ENCODE measurements at places on chromosomes 5 and 9.

- DNase-seq, result no peak
Measured at GRCh38 chr9:91186632-91187108, 175.0 kb downstream of the AUH start.

- no peak for DNase-seq
Measured at GRCh38 chr9:116287721-116288120, 134.1 kb downstream of the PAPPA start.

DNA sequence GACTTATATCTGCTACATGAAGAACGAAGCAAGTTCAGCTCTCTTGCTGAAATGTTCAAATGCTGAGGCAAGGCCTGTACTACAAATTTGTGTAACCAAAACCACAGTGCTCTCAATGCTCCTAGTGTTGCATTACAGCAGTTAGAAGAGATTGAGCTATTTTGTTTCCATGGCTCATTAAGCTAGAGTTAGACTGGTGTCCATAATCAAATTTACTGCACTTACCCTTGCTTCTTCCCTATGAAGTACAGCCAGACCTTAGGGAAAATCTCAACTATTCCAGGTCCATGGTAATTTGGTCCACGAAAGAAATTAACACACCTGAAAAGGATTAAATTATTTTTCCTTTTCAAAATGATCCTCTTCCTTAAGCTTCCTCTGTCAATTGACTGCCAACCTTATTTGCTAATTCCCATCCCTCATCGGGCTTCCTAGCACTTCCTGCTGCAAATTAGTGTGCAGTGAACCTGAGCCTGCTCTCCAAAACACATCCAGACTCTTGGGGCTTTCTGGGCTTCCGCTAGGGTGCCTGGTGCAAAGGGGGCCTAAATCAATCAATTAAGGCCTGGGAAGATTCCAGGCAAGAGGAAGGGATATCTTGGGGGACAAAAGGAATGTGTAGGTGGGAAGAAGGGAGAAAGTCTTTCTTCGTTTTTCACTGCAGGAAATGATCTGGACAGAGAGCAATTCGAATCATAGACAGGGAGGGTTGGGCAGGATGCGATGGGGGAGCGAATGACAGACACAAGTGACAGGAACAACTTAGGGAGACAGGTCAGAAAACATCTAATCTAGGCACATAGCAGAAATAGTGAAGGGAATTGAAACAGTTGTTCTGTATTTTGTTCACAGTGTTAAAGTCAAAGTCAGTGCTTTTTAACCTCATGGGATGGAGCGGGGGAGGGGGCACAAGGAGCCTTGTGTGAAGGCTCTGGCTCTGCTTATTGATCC, 542.4 kb downstream of the RAB3C start:
- DNase-seq, result no peak

DNA sequence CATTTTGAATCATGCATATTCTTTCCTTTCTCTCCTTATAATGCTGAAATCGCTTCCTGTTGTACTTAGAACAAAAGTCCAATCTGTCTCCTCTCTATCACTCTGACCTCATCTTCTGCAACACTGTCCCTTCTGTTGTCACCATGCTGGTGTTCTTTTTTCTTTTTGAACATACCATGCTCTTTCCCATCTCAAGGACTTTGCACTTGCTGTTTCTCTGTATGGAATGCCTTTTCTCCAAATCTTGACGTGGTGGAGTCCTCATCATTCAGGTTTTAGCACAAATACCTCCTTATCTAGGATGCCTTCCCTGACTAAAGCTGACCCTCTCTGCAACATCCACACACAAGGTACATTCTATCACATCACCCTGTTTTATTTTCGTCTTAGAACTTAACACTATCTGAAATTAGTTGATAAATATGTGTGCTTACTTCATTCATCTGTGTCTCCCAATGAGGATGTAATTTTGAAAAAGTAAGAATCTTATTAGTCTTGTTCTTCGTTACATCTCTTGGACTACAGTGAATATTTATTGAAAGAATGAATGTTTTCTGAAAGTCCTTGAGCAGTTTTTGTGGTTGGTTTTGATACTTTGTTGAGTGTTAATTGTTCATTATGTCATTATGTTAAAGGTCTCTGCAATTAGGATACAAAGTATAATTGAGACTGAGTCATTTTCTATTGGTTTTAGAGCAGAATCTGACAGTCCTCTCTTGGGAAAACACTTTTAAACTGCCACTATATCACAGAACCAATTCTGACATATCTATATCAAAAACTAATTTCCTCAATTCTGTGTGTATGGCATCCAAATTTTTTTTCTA, 145.3 kb upstream of the RASA1 start:
- DNase-seq, result no peak

- DNase-seq, result no peak
Measured at GRCh38 chr5:112006721-112007120, 249.7 kb upstream of the NREP start.

DNA sequence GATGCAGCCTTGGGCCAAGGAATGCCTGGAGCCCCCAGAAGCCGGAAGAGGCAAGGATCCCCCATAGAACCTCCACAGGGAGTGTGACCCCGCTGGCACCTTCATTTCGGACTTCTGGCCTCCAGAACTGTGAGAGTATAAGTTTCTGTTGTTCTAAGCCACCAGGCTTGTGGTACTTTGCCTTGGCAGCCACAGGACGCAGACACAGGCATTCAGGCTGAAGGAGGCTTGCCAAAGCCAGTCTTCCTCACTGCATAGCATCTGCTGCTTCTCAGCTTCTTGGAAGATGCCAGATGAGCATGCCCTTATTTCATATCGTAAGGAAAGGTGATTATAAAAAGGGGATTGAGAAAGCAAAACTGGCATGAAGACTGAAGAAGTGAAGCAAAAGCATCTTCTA, 61.1 kb upstream of the TAS2R1 start:
- DNase-seq, result no peak

DNA sequence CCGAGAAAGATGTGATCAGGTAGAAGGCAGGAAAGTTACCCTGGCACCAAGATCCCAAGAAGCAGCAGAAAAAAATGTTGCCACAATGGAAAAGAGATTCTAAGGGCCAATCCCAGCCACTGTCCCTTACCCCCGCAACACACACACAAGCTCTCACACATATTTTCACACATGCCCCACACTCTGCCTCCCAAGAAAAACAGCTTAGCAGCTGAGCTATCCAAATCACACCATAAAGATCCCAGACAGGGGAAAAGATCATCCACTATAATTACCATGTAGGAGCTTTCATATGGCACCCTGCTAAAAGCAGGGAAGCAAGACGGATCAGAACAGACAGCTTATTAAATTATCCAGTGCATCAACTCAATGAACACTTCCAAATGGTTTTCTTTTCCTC, 143.4 kb downstream of the FAM114A2 start:
- DNase-seq, result no peak

DNA sequence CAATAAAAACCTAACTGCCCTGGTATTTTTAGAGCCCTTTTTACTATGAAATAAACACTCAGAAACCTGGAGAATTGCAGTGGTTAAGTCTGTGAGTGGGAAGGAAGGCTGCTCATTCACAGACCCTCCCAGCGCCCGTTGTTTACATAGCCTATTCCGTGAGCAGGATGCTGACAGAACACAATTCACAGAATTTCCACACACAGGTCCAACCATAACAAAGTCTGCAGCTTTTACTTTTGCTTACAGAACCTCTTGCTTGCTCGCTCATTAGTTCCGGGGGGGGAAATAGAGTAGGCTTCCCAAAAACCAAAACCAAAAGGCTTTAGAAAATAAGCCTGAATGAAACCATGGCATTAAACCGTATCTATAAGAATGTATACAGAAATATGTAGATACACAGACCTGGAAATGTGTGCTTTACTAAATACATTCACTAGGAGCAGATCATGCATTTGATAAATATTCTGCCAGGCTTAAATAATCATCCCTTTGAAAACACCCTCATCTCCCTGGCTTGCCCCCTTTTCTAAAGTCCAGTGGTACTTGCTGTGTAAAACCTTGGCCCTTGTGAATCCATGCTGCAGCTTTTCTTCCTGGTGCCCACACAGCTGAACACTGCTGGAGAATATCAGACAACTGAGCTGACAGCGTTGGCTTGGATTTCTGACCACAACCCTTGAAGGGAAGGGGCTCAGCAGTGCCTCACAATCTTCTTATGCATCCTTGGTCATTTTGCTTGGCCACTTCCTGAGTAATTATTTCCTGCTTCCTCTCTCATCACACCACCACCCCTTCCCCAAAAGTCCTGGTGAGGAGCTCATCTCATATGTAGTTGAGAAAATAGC, 128.0 kb downstream of the FANCC start:
- DNase-seq, result no peak

DNA sequence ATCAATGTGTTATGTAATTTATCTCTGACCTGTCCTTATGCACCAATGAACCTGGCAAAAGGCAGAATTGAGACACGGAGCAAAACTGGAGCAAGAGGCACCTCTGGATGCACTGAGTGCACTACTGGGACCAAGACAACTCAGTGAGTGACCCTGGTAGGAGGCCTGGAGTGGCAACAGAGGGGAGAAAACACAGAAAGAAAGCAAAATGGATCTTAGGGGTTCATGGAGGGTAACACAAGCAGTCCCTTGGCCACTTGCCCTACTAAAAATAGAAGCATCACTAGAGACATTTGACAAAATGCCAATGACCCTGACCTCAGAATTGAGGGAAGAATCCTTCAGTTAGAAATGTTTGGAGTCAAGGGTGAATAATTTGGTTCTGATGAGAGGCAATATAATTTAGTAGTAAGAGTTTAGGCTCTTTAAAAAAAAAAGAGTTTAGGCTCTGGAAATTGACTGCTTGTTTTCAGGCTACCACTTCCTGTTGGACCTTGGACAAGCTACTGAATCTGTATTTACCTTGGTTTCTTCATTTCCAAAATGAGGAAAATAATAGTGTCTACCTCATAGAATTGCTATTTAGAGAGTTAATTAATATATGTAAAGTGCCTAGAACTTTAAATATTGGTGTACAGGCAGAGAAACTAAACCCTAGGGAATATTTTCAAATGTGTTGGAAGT, 234.9 kb upstream of the TARS1 start:
- DNase-seq, result no peak

DNA sequence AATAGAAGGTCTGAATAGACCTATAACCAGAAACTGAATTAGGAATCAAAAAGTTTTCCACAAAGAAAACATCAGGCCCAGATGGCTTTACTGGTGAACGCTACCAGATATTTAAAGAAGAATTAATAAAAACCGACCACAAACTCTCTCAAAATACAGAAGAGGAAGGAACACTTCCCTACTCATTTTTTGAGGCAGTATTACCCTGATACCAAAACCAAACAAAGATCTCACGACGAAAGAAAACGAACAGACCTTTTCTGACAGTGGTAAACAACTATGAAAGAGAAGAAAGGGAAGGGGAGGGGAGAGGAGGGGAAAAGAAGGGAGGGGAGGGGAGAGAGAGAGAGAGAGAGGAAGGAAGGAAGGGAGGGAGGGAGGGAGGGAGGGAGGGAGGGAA, 13.5 kb downstream of the B4GALT1 start:
- no peak for DNase-seq

- no peak for DNase-seq
Measured at GRCh38 chr9:91757782-91758181, 192.2 kb downstream of the ROR2 start.

GRCh38 chr9:96376891-96377874, 6.3 kb downstream of the SLC35D2 start:
- no peak for DNase-seq

- peak; percentile 79 for DNase-seq
Measured at GRCh38 chr9:93064392-93065134, 6.1 kb downstream of the SUSD3 start.

- no peak for DNase-seq
Measured at GRCh38 chr5:59769832-59770231, 123.7 kb downstream of the PDE4D start.

DNA sequence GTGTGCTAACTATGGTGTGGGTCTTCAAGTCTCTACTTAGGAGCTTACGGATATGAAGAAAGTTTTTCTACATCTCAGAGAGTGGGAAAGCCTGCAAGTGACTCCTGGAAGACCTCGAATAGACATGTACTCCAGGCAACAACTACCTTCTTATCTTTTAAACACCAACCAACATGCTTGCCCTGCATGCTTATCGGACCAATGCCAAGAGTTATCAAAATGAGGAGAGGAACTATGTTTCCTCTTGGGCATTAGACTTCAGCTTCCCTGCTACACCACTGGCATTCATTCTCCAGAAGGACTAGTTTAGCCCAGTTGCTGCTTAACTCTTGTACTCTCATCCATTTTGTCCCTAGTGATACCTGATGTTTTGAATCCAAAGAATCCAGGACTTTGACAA, 74.7 kb upstream of the MAN2A1 start:
- DNase-seq, result no peak

DNA sequence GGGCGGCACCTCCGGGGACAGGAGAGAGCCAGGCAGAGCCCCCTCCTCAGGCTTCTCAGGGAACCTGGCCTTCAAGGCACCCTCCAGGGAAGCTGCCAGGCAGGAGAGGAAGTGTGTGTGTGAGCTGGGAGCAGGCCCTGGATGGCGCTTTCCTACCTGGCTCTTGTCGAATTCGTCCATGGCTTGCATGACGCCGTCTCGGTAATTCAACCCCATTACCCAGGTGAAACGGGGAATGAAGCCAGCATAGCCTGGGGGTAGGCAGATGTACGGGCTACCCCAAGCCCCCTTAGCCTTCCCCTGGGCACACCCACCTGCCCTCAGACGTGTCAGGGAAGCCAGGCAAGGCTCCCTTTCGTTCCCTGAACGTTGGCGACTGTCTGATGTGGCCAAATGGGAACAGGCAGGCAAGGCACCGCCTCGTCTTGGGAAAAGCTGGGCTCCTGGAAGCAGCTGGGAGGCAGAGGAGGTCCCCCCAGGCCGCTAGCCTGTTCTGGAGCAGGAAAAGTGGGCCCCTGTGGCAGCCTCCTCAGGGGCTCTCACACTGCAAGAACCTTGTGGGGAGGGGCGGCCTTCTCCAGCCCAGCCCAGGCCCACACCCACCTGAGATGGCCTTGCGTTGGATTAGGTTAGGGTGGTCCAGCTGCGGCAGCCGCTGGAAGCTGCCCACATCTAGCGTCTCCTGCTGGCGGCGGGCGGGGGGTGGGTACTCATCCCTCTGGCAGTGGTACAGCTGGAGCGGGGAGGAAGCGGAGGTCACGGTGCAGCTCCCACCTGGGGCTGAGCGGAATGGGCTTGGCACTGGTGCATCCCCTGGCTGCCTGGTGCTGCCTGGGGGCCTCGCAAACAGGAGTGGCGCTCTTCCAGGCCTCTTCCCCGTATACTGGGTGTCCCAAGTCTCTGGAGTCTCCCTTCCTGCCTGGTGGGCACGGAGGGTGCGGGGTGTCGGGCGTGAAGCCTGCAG, 3.7 kb downstream of the TUBB4B start:
- DNase-seq, result no peak

DNA sequence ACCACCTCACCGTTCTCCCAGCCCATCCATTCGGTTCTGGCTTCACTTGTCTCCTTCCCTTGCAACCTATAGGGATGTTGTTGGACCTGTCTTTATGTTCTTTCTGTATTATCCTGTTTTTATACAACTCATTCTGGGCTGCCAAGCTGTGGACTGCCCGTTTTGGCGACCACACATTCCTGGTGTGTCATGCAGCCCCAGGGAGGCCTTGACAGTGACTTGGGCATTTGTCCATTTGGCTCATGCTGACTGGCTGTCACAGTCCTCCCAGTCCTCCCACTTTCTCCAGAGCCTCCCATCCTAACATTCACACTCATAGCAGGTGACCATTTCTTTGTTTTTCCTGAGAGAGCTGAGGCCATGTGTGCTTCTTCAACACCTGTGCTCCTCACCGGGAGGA, 136.4 kb downstream of the SLF1 start:
- no peak for DNase-seq
